KG1 (cell line): ENCODE measurements at places on chromosomes 12 and 14.
A peak's percentile ranks its signal among the peaks of the same experiment; 100 is the strongest.

GRCh38 chr12:58576916-58577315 is 343.4 kb downstream of the LRIG3 start:
- no peak for DNase-seq

DNA sequence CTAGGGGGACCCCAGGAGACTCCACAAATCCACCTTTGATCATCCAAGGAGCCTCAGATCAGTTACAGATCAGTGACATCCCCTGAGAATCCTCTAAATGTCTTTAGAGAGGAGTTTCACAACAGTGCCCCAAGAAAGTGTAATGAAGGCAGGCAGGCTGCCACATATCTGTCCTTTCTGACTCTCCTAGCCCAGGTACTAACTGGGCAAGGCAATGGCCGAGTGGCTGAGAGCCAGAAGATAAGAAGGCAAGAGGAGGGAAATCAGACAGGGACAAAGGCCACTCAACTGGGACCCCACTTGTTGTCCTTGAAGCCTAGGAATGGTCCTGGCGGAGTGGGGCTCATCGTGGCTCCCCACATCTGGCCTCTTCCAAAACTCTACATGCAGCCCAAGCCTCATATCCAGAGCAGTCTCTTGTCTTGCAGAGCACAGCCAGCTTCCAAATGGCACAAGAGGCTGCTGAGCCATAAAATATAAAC is 11.6 kb downstream of the ACTN1 start:
- DNase-seq: no peak

DNA sequence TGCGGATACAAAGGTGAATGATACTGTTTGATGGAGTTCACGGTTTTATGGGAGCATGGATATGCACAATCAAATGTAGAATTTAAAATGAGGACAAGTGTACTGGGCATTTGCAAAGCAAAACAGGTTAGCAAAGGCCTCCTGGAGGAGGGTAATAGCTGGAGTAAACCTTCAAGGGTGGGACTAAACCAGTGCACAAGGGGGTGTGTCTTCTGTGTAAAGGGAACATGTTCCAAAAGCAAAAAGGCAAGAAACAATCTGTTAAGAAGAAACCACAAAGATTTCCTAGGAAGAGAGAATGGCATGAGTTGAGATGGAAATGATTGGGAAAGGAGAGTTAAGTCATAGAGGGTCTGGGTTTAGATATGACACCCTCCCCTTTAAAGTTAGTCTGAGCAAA is 109.2 kb upstream of the SLCO1C1 start:
- DNase-seq: no peak

GRCh38 chr14:22689199-22689598 is 45.0 kb upstream of the OR6J1 start:
- no peak for DNase-seq

GRCh38 chr14:105430565-105430964 is 10.9 kb downstream of the MTA1 start:
- no peak for DNase-seq

GRCh38 chr14:93007225-93007997 is 84.5 kb downstream of the CHGA start:
- DNase-seq: no peak

GRCh38 chr12:81758421-81759189 is 545 bp downstream of the PPFIA2 start:
- no peak for DNase-seq

GRCh38 chr12:38586789-38587188 is 270.2 kb downstream of the ALG10B start:
- no peak for DNase-seq

DNA sequence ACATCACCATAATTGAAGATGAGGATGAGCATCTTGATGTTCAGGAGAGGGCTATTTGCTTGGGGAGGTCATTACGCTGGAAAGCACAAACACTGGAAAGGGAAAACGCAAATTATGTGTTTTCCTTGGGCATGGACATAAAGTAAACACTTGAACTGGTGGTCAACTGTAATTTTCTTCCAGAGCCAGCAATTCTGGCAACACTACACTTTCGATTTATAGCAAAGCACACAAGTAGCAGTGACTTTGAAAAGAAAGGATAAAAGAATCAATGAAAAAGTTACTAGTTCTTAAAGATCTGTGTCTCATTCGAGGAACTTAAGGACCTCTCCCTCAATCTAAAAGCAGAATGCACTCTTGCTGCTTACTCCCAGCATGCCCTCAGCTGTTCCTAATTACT is 2.2 kb downstream of the CLEC14A start:
- no peak for DNase-seq

- DNase-seq: no peak
Measured at GRCh38 chr14:70871863-70872677, 35.2 kb upstream of the PCNX1 start.

DNA sequence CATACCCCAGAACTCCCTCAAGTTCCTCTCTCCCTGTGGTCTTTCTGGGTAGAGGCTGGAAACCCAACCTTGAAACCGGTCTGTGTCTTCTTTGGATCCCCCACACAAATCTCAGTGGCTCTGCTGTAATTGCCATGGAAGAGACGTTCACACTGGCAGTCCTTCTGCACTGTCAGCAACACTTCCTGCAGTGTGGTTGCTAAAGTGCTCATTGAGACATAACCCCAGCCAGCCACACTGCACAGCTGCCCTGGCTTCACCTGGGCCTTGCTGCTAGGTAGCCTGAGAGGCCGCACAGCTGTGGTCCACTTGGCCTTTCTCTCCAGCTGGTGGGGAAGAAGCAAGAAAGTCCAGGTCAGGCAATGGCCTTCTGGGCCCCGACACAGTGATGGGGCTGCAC is 2.4 kb downstream of the GZMH start:
- no peak for DNase-seq

- no peak for DNase-seq
Measured at GRCh38 chr14:105049753-105050550, 15.3 kb downstream of the GPR132 start.

GRCh38 chr14:74231784-74232183 is 7.5 kb upstream of the VSX2 start:
- no peak for DNase-seq

DNA sequence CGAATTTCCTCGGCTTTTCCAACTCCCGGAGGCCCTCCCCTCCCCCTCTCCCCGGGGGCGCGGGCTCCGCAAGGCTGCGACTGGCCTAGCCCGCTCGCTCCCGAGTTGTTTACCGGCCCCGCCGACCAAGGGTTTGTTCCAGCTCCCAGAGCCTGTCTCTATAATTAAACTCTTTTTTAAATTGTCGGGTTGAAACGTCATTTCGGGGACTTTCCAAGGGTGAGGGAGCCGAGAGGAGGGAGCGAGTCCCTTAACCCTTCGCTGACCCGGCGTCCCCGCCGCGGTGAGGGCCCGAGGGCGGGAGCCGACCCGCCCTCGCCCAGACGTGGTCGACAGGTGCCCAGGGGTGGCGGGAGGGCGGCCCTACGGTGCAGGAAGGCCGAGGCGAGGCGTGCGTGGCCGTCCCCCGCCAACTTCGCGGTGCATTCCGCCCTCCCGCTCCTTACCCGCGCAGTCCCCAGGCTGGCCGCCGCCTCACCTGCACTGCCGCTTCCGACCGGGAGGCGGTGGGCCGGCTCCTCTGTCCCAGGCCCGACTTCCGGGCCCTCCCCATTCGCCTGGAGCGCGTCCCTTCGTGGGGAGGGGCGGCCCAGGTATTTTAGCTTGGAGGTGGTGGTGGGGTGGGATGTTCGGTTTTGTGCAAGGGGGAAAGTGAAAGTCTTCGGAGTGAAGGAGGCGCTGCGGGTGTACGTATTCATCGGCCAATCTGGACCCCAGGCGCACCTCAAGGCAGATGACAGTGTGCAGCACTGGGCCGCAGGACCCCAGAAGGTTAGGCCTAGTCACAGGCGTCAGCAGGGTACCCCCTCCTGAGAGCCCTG is 2.9 kb upstream of the ZFP36L1 start:
- peak; percentile 35 for DNase-seq

DNA sequence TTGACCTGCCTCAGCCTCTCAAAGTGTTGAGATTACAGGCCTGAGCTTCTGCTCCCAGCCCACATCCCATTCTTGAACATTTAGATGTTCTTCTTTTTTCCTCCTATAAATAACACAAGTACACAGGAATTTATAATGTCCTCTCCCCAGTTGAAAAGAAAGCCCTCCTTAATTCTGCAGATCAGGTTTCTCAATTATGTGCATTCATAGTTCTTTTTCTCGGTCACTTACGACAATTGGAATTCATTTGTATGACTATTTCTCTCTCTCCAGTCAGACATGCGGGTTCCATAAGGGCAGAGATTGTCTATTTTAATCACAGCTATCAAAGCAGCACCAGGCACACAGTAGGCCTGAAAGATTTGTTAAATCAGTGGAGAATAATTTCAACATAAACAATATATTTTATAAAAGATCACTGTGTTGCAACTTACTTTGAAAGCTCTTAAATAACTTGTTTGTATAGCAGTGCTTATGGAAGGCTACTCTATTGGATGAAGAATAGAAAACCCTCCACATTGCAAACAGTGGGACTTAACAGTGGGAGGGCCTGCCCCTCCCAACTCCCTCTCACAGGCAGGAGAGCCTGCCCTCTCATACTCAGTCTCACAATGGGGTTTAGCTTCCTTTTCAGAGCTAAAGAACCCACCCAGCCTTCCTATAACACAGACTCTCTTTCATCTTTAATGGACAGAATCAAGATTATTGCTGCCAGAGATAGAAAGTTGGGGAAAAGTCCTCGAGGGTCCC is 84.1 kb upstream of the TRAF3 start:
- no peak for DNase-seq

DNA sequence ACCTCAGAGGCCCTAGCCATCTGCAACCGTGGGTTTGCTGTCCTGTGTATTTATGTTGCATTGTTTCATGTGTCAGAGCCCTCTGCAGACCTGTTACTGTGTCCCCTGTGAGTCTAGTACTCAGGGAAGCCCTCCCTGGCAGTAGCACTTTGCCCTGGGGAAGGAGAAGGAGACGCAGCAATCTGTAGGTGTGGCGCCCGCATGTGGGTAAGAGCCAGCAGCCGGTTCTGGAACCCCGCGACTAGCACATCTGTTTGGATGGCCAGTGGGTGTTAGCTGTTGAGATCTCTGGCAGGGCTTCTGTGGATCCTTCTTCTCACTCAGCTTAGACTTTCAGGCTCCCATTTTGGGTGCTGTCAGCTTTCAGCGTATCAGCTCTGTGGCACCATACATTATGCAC is 57.0 kb downstream of the TECPR2 start:
- DNase-seq: no peak

DNA sequence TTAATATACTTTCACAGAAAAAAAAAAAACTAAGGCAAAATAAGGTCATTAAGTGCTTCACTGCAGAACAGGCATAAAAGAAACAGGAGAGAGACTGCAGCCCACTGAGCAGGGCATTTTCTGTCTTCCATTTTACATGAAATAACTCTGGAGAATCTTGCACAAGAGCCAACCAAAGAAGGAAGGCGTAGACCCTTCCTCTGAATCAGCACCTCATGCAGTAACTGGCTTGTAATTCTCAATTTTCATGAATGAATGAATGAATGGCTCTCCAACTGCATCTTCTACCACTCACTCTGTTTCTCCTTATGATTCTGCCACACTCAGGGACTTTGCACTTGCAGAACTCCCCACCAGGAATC is 102.0 kb upstream of the PPM1H start:
- no peak for DNase-seq

- DNase-seq: no peak
Measured at GRCh38 chr12:111643427-111643826, 42.3 kb downstream of the BRAP start.

DNA sequence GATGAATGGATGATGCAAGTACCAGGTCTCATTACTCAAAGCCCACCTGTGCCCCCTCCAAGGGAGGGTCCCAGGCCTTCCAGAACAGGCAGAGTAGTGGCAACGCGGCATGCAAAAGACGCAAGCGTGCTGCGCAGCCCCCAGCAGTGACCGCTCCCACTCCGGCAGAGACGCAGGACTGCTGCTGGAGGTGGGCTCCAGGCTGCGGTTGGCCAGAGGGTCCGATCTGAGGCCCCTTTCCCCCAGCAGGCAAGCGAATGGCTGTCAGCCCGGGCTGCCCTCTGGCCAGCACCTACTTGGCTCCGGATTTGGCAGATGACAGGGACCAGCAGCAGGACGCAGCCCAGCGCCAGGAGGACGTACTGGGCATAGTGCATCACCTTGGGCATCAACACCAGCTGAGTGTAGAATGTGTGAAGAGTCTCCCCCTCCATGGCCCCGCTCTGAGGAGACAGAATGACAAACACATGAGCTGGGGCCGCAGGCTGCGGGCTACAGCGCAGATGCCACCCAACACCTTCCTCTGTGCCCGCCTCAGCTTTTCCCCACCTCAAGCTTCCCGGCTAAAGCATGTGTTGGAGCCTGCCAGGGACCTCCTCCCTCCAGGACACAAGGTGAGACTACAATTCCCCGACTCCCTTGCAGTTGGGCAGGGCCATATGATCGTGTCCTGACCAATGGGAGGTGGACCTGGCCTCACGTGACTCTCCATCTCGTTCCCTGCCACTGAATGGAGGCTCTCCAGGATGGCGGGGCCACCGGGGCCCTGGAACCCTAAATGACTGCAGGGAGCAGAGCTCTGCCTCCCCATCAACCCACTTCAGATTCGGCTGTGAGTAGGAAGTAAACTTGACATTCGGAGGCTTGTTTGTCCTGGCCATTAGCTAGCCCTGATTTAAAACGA is 77.4 kb downstream of the SCARB1 start:
- no peak for DNase-seq

DNA sequence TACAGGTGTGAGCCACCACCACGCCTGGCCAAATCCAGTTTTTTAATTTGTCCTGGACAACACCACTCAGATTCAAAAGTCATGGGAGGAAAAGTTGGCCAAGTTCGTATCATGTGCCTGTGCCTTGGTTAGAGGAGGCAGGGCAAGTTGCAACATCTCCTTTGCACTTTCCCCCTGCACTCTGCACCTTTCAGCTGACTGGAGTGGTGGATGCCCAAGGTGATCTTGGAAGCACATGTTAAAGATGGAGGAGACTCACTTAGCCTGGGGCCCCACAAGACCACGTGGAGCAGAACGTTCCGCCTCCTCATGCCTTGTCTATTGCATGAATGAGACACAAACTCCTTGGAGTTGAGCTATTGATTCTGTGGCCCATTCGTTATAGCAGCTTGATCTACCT is 82.1 kb upstream of the FZD10 start:
- DNase-seq: no peak

DNA sequence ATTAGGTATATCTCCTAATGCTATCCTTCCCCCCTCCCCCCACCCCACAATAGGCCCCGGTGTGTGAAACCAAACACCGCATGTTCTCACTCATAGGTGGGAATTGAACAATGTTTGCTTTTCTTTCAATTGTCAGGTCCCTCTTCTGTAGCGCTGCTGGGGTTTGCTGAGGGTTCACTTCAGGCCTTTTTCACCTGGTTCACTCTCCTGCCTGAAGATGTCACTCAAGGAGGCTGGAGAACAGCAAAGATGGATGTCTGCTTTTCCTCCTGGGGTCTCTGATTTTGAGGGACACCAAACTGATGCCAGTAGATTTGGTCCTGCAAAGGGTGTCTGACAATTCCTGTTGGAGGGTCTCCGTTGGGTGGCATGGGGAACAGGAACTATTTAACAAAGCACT is 35.8 kb downstream of the KLRK1 start:
- DNase-seq: no peak

- peak; percentile 41 for DNase-seq
Measured at GRCh38 chr12:6038160-6038559, 86.3 kb downstream of the VWF start.

DNA sequence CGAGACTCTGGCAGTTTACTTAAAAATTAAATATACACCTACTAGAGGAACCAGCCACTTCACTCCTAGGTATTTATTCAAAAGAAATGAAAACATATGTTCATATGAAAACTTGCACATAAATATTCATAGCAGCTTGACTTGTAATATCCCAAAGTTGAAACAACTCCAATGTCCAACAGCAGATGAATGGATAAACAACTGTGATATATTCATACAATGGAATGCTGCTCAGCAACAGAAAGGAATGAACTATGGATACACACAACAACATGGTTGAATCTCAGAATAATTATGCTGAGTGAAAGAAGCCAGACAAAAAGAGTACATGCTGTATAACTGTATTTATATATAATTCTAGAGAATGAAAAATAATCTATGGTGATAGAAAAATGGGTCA is 53.4 kb upstream of the DACT1 start:
- no peak for DNase-seq
